ENCODE measurements at places on chromosomes 3 and 15.

DNA sequence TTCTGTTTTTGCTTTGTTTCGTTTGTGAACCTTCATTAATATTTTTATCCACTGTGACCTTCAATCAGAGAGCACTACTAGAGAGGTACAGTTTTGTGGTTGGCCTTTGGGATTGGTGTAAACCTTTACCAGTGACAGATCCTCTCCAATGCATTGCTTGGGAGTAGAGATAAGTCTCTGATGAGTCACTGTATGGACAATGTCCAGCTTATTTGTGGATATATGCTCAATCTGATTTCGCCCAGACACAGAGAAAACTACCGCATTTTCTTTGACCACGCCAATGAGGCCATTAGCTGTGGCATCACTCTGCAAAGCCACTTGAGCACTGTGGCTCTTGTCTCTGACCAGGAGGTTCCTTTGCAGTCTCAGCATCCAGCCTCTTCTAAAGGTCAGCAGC, 964.7 kb downstream of the TUSC7 start:
- no peak for DNase-seq

DNA sequence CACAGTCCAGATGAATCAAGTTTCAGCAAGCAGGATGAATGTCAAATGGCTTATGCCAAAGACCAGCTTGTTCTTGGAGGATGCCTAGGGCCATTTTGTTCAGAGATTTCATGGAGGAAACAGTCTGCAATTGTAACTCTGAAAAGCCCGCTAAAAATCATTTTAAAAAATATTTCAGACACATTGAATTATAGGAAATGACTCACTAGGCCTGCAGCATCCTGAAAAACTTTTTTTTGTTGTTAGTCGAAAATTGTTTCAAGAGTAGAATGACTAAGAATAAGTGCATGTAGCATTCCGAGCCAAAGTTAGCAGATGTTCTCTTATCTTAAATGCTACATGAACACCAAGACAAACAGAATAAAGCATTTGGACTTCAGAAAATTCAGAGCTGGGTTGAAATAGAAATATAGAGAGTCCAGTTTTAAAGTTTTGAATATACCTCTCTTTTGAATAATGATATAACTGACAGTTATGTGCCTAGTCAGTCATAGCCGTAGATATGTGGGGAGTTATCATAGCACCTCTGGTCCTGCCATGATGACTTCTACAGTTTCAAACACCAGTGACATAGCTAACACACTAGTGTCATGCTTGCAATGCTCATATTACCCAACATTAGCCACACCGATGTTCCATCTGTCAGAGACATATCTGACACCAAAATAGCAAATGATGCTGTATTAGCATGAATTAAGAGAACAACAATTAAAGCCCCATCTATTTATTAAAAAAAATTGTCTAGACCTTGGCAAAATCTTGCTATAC, 1462.8 kb upstream of the GBE1 start:
- DNase-seq: no peak

DNA sequence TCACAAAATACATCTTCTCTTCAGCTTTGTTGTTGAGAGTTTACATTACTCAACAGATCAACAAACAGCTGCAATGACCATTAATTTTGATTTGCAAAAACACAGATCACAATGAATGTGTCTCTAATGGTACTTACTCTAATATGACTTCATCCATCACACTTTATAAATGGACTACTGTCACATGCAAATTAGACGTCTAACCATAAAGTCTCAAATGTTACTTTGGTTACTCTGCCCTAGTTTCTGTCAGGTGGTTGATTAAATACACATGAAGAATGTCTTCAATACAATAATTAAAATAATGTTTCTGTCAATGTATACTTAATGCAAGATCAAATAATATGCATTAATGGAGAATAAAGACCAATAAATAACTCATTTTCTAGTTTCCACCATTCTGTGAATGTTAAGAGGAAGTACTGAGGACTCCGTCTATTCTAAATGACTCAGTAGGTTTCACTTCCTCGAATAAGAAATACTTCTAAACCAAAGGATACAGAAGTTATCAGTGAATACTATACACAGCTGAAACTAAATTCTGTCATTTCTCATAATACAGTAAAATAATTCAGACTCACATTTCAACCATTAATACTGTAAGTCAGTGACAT, 145.8 kb downstream of the CBLB start:
- no peak for DNase-seq

DNA sequence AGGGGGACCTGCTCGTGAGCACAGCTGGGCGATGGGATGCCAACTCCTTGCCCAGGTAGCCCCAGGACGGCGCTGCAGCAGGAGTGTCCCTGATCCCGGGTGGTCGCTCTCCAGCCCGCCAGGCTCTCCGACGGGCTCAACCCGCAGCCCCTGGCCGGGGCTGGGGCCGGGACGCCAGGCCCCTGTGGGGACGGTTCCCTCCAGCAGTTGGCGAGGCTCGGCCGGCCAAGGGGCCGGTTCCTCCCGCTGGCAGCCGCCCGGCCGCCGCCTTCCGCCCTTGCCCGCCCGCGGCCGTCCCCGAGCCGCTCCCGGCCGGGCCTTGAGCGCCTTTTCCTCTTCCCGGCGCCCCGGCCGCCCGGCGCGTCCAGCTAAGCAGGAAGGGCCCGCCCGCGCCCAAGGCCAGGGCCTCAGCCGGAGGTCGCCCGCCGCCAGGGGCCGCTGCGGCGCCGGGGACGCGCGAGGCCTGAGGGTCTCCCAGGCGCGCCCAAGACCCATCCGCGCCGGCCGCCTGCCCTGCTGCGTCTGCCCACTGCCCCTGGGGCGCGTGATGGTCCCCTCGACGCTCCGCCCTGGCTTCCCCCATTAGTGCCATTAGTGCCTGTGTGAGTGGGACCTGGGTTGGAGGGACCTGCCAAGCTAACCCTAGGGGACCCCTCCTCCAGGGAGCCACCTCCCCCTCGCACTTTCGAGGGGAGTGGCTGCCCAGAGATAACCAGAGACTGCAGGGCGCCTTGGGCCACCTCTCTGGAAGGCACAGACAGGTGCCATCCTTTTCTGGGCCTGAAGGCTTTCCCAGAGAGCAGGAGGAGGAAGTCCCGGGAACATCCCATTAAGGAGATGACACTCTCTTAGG, 106.4 kb downstream of the FBLN2 start:
- DNase-seq: no peak

DNA sequence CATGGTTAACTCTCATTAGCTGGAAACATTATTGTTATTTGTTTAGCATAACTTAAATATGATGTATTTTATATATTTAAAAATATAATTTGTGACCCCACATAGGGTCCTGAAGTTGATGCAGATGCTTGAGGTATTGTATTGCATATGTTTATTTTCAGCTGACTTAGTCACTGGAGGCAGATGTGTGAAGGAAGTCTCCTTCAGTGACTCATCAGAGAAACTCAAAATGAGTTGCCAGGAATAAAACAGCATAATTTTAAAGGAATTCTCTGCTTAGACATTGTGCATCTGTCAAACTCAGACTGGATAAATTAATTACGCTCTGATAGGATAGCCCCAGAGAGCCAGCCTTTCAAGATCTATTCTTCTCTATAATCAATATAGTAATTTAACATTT, 7.9 kb upstream of the OR4F6 start:
- no peak for DNase-seq

DNA sequence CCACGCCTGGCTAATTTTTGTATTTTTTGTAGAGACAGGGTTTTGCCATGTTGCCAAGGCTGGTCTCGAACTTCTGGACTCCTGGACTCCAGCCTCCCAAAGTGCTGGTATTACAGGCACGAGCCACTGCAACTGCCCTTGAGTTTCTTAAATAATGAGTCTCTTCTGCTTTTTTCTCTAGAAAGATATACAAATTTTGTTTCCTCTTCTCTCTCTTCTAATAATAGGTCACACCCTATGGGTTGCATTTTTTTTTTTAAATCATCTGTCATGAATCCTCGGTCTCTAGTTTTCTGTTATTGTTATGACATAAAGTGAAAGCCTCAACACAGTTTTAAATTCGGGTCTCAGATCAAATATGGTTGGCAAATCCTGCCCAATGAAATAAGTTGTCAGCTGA, 111.2 kb downstream of the IL12A start:
- DNase-seq: no peak

DNA sequence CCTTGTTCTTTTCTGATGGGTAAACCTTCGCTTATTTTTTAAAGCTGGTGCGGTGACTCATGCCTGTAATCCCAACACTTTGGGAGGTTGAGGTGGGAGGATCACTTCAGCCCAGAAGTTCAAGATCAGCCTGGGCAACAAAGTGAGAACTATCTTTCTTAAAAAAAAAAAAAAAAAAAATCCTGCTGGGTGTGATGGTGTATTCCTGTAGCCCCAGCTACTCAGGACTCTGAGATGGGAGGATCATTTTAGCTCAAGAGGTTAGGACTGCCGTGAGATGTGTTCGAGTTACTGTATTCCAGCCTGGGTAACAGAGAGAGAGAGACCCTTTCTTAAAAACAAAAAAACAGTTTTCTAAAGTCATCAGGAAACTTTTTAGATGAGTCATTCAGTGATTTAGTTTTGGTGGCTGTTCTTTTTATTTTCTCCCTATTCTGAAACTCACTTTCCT, 37.7 kb downstream of the SLMAP start:
- no peak for DNase-seq

DNA sequence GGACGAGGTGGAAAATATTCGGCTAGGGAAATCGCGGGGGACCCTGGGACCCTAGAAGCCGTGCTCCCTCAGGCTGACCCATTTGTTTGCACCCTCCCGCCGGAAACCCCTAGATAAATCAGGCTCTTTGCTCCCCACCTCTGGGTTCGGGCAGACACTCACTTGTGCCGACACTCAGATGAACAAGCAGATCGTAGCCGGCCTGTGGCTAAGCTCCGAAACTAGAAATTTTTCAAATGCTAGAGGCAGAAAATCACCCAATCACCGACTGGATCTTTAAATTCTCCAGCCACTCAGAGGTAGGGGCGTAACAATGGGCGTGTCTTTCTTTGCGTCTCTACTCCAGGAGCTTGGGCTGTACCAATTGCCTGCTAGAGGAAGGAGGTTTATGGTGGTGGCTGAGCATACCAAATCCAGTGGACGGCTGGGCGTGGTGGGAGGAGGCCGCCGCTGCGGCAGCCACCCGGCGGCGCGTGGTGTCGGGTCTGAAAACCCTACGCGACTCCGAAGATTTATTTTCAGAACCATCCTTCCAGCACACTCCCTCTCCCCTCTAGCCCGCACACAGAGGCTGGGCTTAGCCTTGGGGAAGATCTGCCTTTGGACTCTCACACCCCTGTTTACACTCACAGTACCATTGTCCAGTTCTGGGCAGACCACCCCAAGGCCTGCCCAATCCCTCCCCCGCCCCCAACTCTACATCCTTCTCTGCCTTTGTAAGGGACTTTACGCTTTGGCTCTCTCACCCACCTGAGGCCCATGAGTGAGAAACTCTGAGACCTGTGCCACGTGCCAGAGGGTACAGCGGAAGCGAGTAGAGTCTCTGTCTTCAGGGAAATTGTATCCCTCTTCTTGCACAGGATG, at the start of gene PIF1:
Gene PIF1, minus strand, starts transcription at position 217 of the 864 bp plus-strand sequence. CDS start 1,312 bp downstream, outside the sequence.
- peak; percentile 77 for DNase-seq

GRCh38 chr3:134932035-134932434, 137.0 kb downstream of the EPHB1 start:
- no peak for DNase-seq

- DNase-seq: no peak
Observed at GRCh38 chr3:77467702-77468625, 428.1 kb downstream of the ROBO2 start.

DNA sequence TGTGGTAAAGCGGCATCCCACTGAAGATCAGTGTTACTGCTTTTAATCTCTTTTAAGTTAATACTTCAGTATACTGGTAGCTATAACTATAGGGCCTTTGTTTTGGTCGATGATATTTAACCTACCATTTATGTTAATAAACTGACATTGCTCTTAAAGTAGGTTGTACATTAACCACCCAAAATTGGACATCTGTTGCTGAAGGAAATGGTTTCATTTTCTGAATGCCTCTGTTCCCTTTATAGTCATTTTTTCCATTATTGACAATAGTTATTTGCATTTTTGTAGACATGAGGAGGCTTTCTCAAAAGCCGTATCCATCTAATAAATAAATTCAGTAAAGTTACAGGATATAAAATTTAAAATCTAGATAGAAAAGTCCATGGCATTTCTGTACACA, 252.4 kb upstream of the UBE2E1 start:
- DNase-seq: no peak

GRCh38 chr3:192864941-192865340, 52.7 kb downstream of the MB21D2 start:
- DNase-seq: no peak

DNA sequence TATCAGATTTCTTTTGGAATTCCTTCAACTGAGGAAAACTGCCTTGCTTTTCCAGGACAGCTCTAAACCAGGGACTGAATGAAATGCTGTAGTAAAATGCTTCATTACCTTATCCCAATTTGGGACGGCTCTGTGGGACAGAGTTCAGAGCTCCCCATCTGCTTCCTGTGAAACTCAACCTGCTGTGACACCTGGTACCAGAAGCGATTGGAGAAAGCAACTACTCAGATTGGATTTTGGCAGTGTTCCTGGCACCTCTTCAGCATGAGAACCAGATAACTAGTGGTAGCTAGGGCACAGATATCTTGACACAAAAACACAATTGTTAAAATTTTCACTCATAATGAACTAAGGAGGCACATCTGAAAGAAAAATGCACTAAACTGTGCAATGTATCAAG, 539.1 kb downstream of the SI start:
- no peak for DNase-seq

GRCh38 chr3:195030791-195031321, 240.1 kb downstream of the XXYLT1 start:
- no peak for DNase-seq

- no peak for DNase-seq
Observed at GRCh38 chr15:95989392-95989791, 341.1 kb upstream of the NR2F2 start.

DNA sequence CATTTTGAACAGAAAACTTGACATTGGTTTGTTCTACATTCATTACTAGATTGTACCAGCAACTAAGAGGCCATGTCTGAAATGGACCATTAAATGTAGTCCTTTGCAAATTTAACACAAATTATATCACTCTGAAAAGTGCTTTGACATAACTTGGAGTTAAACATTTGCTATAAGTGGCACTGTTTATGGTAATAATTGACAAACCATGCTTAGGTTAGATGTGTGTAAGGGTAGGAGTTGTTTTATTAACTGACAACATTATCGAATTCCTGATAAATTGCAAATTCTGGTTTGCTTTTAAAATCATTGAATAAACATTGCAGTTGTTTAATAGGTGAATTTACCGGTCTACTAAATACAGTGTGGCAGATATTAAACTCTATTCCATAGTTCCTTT, 6.1 kb upstream of the TMEM207 start:
- no peak for DNase-seq

DNA sequence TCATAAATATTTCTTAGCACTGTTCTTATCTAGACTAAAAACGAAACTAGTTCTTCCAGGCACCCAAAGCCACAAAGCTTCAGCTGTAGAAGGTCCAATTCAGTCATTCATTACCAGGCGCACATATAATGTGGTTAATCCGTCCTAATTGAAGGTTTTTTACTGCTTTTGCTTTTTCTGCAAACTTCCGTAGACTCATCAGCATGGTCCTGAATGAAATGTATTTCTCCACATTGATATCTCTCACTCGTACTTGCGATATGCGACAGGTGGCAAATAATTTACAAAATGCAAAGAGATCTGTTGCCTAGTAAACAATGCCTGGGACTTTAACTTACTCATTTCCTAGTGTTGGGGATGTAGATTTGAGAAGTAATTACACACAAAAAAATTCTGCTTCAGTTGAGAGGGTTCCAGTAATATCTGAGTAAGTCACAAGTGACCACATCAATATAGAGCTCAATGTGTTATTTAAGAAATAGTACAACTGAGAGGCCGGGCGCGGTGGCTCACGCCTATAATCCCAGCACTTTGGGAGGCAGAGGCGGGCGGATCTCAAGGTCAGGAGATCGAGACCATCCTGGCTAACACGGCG, 75.0 kb upstream of the MBNL1 start:
- no peak for DNase-seq
